ENCODE measurements at places on chromosomes 5 and 9.
A peak's percentile ranks its signal among the peaks of the same experiment; 100 is the strongest.

DNA sequence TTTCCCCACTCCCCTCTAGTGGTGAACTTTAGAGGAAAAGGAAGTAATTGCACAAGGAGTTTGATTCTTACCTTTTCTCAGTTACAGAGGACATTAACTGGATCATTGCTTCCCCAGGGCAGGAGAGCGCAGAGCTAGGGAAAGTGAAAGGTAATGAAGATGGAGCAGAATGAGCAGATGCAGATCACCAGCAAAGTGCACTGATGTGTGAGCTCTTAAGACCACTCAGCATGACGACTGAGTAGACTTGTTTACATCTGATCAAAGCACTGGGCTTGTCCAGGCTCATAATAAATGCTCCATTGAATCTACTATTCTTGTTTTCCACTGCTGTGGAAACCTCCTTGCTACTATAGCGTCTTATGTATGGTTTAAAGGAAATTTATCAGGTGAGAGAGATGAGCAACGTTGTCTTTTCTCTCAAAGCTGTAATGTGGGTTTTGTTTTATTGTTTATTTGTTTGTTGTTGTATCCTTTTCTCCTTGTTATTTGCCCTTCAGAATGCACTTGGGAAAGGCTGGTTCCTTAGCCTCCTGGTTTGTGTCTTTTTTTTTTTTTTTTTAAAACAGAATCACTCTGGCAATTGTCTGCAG is 25.3 kb downstream of the SLC22A5 start:
- DNase-seq = no peak

DNA sequence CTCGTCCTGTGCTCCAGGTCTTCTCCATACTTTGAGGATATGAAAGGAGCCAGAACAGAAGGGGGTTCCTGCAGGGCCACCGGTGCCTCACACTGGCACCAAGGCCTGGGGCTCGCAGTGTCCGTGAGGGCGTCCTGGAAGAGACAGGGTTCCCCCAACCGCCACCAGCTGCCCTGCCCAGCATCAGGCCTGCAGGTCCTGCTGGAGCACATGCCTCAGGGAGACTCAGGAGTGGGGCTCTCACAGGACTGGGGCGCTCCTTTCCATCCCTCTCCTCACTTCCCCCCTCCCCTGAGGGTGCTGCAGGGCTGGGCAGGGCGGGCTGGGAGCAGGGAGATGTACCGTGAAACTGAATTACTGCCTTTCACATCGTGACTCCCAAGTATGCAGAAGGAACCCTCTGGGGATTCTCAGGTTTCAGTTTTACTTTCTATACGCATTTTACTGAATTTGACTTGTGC is 31.7 kb downstream of the CEP72 start:
- no peak for DNase-seq

- DNase-seq = no peak
Measured at GRCh38 chr9:35487081-35487480, 2.8 kb upstream of the RUSC2 start.

GRCh38 chr9:20356403-20357036 is 265.8 kb downstream of the MLLT3 start:
- DNase-seq = peak; percentile 8

- no peak for DNase-seq
Measured at GRCh38 chr9:81318571-81318970, 370.8 kb downstream of the TLE1 start.

- no peak for DNase-seq
Measured at GRCh38 chr5:144779368-144779767, 608.7 kb downstream of the KCTD16 start.

GRCh38 chr5:179169836-179170235 is 109.7 kb downstream of the ZNF354C start:
- no peak for DNase-seq

DNA sequence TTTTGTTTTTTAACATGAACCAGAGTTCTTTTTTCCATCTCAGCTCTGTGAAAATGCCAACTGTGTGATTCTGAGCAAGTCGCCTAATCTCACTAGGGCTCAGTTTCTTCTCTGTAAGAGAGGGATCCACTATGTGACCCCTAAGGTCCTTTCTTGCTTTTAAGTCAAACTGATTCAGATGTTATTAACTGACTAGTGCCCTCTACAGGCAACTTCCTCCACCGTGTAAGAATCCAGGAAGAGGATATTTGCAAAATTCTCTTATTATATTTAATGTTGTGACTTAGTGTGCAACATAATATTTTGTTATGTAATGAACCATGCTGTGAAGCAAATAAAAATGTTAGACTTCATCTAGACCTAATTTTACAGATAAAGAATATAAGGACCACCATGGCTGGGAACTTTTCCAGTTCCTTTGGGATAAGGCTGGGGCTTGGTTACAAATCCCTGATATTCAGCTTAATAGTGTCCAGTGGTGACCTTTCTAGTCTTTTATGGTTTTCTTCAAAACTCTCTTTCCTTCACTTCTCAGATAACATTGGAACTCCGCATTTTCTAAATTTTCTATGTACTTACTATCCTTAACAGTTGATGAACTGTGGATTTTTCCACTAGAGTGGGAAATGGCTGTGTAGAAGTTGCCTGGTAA is 244.7 kb downstream of the PIK3R1 start:
- DNase-seq = no peak

- no peak for DNase-seq
Measured at GRCh38 chr5:106843812-106844416, 826.8 kb downstream of the EFNA5 start.

DNA sequence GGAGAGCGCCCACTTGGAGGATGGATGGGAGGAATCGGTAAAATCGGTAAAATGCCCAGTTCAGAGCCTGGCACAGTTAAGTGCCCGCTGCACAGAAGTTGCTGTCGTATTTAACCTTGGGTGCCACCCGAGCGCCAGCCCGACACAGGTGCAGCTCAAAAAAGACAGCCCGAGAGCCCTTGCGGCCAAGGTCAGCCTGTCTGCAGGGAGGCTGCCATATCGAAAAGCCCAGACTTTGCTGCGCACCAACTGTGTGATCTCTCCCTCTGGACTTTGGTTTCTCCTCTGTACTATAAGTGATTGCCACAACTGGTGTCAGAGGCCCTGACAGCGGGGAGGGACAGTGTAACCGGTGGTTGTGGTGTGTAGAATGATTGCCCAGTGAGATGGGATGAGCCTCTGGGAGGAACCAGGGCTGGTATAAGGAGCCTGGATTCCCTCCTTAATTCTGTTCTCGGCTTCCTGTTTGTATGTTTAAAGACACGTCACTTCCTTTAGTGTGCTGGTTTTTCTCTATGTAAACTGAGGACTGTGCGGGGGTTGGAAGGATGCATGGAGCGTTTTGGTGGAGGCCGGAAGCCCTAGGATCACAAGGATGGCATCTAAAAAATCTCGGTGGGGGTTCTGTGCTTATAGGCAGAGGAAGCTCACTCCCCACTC is 792 bp downstream of the NTMT1 start:
- peak; percentile 30 for DNase-seq

- DNase-seq = no peak
Measured at GRCh38 chr5:32942225-32942989, 231.3 kb downstream of the NPR3 start.

DNA sequence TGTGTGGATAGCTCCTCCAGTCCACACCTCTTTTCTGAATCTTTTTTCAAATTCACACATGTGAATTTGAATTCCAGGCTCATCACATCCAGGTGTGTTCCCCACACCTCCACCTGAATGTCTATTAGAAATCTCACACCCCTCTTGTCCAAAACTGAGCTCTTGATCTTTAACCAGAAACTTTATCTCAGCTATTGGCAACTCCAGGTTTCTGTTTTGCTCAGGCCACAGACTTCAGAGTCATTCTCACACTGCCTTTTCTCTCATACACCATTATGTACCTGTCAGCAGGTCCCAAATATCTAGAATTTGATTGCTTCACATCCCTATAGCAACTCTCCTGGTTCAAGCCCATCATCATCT is 11.6 kb downstream of the NIPSNAP3B start:
- no peak for DNase-seq
